ENCODE measurements at places on chromosomes 2 and 18.

DNA sequence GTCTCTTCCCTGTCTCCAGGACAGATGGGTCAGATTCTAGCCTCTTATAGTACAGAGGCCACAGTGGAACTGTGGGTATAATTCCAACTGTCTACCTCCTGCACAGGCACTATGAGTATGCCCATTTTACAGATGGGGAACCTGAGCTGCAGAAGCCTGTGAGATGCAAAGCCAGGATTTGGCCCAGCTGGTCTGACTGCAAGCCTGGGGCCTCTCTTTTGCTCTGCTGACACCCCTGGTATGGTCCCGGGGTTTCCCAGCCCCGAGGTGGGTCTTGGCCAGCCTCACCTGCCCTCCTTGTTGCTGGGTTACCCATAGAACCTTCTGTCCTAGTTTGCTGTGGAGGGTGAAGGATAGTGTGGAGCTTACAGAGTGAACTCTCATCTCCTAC lies 9.8 kb downstream of the HS6ST1 start:
- no peak for DNase-seq

DNA sequence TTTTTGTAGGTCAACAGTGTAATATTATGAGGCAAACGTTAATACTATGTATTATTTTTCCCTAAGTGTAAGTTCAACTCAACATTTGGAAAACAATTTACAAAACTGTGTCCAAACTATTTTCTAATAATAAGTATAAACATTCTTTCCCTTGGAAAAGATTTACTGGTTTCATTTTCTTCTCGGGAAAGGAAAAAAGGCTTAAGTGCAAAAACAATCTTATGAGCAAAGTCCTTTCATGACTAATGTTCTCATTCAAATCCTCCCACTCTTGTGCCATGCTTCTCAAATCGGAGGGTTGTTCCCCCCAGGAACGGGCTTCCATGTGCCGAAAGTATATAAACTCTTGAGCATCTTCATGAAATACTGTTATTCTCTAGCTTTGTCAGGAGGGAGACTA lies 19.8 kb upstream of the L3MBTL4 start:
- DNase-seq: no peak

DNA sequence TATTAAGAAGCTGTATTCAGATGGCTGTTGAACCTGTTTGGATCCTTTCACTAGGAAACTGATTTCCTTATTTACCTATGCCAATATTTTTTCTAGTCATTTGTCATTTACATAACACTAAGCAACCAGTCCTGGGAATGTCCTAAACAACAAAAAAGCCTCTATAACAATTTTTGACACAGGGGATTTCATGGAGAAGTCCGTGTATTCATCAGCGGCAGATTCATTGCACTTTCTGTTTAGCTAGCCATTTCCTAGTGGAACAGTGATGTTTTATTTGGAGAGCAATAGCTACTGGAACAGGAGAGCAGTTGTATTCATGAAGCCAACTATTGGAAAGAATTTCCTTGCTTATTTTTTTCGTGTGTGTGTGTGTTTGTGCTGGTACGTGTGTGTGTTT lies 604.3 kb upstream of the POU3F3 start:
- no peak for DNase-seq

- DNase-seq: no peak
These were observed 17.3 kb downstream of the NCK2 start for GRCh38 chr2:105761931-105762515.

GRCh38 chr2:197601726-197602125 lies 73.7 kb downstream of the RFTN2 start:
- no peak for DNase-seq

DNA sequence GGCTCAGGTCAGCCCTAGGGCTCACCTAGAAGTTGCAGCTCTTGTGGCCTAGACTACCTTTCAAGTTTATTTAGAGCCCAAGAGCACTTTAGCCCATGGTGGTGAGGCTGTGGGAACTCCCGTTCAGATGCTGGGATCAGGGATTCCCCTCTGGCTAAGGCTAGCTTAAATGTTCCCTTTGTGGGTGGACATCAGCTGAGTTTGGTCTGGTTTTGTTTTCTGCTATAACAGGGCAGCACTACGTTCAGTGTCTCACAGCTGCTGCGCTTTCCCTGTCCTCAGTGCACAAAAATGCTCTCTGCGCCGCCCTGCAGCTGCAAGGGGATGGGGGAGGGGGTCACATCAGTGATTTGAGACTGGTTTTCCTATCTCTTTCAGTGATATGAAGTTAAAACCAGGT lies 170.5 kb upstream of the KCNJ3 start:
- no peak for DNase-seq

DNA sequence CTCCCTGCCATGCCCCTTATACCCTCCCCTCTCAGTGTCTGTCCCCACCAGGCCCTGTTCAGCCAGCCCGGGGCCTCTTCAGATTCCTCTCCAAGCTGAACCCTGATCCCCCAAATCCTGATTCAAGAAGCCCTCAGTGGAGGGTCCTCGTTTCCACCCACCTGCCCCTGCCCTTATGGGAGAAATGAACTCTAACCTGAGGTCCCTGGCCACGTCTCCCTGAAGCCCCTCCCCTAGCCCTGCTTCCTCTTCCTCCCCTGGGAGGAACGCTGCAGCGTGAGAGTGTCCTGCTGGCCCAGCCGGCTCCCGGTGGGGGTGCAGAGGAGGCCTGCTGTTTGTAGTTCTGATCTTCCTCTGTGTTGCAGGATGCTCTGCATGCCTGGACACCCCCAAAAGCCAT lies 56.7 kb upstream of the GLI2 start:
- no peak for DNase-seq
